NCI-H69 (cell line): ENCODE measurements at places on chromosomes 3 and 15.

- peak; percentile 32 for DNase-seq
Observed at GRCh38 chr3:57048052-57048671, 12.3 kb upstream of the SPATA12 start.

DNA sequence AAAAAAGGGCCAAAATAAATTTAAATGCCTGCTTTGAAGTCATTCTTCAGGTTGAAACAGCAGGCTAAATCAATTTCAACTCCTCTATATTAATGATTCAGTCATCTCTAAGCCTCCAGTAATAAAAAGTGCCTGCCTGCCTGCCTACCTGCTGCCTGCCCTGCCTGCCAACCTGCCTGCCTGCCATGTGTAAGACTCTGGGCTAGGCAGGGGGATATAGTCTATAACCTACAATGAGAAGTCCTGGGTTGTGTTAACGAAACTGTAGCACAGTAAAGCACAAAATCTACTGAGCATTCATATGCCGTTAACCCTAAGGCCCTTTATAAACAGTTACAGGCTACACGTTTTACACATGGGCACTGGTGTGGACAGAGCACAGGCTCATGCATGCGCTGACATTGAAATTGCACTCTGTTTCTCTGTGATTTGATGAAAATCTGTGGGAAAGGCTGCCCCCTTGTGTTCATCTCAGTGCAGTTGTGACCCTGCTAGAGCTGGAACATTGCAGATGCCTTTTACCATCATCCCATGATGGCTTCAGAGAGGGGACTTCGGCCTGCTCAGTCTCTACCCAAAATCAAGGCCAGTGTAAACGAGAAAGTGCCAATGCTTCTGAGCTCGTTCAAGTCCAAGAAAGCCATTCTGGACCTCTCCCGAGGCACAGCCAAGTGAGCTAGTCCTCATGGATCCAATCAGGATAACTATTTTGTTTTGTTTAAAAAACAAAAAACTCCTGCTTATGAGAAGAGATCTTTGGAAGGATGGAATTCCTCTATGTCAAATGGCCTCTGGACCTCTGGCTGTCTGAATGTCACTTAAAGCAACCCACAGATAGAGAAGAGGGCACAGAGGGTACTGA, 64.6 kb downstream of the EFL1 start:
- DNase-seq = peak; percentile 64

DNA sequence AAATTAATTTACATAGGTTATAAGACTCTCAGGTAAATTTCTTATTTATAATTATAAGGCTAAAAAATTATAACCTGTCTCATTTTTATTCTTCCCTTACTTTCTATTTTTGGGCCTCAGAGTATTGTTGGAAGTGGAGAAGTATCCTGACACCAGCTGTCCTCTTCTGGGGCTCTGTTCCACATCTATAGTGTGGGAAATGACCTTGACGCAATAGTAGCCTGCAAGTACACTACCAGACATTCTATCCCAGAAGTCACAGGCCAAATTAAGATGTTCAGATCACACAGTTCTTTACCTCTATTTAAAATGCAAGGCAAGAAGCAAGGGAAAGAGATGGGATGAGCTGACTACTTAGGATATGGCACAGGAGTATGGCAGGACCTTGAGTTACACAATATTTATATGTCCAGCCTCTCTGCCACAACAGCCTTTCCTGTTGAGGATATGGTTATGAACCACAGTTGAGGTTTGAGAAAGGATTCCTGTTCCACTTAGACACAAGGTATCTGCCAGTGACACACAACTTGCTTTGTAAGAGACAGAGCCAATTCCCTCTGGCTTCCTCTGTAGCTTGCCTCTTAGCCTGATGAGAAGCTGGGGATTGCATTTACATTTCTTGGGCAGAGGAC, 158.0 kb upstream of the IL12A start:
- peak; percentile 64 for DNase-seq

- no peak for DNase-seq
Observed at GRCh38 chr15:85472349-85472748, 91.9 kb downstream of the AKAP13 start.

GRCh38 chr15:39752991-39753390, 29.6 kb downstream of the FSIP1 start:
- DNase-seq = no peak

GRCh38 chr3:185423178-185423577, 60.2 kb downstream of the MAP3K13 start:
- DNase-seq = peak; percentile 51
